ENCODE measurements at places on chromosomes 13 and 19.

GRCh38 chr13:35468195-35468594, 8.3 kb downstream of the MAB21L1 start:
- DNase-seq = no peak

DNA sequence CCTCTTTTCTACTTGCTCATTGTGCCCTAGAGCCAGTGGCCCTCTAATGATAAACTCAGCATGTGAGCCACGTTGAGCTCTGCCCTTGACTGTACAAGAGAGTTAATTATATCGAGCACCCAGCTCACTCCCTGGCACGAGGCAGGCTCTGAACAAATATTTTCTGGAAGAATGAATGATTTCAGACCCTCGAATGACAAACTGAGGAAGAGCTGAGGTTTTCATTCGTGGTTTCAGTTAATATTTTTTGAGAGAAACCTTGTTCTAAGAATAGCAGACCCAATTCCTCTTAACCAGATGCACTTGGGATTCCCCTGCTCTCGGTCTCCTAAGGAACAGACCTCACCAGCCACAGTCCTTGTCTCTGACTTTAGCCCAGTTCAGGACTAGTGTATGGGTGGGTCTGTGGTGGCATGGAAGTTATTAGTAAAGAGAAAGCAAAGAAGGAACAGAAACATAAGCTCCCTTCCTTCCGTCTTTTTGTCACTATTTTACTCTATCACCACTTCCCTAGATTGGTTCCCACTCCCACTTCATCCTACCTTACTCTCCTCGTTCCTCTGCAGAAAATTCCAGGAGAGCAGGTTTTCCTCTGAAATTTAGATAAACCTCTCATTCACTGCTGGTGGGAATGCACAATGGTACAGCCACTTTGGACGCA, 22.1 kb upstream of the WDFY2 start:
- DNase-seq = peak; percentile 32

DNA sequence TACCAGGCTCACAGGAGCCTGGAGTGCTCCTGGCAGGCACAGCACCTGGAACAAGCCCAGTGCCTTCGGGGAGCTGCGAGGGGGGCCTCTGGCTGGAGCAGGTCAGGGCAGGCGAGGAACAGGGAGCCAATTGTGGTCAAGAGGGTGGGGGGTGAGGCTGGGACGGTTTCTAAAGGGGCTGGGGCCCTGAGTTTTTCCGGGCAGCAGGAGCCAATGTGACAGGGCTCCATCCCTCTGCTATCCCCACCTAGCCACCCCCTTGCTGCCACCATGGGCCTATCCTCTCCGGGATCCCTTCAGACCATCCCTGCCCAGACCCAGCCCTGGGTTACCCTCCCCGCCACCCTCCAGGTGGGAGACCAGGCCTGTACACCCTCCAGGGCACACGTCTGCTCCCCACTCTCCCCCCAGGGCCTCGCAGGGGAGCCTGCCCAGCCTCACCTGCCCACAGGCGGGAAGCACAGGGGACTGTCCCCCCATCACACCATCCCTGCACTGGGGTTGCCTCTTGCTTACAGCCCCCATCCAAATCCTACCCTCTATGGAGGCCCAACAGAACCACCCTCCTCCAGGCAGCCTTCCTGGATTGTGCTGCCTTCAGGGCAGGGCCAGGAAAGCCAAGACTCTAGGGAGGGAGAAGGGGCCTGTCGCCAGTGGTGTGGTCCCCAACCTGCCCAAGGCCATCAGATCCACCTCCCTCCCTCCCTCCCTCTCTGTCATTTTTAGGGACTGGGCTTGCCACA, 121.0 kb downstream of the URI1 start:
- DNase-seq = no peak

- no peak for DNase-seq
Measured at GRCh38 chr13:21871919-21872318, 201.0 kb downstream of the FGF9 start.

- no peak for DNase-seq
Measured at GRCh38 chr19:34189199-34189916, 17.1 kb downstream of the LSM14A start.

GRCh38 chr19:42519108-42519507, 9.2 kb downstream of the CEACAM1 start:
- DNase-seq = no peak

- no peak for DNase-seq
Measured at GRCh38 chr19:4376671-4376990, 23.7 kb downstream of the SH3GL1 start.

DNA sequence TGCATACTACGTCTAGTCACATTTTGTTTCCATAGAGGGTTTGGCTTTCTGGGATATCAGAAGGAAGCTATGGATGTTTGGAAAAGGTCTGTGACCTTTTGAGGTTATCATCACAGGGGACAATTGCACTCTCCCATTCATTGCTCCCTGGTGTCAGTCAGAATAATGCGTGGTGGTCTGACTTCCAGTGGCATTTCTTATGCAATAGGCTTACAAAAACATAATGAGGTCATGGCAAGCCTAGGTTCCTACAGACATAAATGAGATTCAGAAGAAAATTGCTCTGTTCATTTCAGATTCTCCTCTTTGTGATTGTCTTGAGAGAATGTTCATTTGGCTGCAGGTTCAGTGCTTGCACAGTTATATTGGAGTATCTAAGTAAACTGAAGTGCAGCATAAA, 54.6 kb downstream of the ARHGAP35 start:
- DNase-seq = no peak

DNA sequence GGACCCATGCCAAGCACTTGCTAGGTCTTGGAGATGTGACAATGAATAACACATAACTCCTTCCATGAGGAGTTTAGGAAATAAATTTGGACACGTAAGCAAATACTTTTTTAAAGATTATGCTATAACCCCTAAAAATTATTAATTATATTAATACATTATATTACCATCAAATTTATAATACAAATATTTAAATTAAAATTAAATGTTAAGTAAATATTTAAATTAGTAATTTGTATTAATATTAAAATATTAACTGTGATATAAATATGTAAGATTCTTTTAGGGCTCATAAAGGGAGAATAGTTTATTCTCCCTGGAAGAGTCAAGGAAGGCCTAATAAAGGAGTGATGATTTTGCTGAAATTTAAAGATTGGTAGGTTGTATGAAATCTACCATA, 121.1 kb downstream of the RAP2A start:
- no peak for DNase-seq

GRCh38 chr13:42617221-42617620, 43.3 kb downstream of the TNFSF11 start:
- DNase-seq = no peak

Measured in body of pancreas (tissue), 4 donors.